D721Med (cell line): ENCODE measurements at places on chromosomes 12 and 14.

DNA sequence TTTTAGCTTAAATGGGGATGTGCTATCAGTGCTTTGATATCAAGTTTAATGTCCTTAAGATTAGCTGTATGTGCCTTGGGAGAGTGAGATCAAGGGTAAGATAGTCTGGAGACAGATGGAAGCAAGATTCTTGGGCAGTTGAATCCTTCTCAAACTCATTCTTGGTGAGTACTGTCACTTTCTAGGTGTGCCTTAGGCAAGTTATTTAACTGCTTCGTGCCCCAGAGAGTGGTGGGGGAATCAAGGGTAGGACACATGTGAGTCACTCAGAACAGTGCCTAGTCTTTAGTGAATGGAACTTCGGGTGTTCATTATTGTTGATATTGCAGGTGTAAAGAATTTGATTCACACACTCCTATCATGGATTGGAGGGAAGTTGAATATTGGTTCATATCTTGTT lies 803.7 kb downstream of the DIO2 start:
- DNase-seq: no peak

DNA sequence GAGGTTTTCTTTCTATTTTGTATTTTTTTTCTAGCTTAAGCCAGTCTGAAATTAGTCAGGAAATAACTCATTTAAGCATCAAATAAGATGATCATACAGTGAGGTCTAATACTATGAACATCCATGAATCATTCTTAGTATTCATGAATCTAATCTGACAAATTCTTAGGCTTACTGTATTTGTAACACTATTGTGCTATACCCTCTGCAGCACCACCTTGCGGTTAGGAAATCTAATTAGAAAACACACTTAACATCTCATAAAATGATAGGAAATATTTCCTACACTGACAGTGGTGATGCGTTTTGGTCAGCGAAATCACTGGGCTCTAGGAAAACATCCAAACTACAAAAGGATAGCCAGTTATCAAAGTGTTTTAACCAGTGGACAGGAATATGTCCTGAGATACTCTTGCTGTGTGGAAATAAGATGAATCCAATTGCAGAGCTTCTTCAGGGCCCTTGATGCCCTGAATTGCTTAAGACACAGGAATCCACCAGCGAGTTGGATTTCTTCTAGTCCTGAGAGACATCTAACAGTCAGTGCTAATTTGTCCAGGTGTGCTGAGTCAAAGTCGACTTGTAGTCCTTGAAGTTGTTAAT lies 109.3 kb upstream of the MYF6 start:
- no peak for DNase-seq

DNA sequence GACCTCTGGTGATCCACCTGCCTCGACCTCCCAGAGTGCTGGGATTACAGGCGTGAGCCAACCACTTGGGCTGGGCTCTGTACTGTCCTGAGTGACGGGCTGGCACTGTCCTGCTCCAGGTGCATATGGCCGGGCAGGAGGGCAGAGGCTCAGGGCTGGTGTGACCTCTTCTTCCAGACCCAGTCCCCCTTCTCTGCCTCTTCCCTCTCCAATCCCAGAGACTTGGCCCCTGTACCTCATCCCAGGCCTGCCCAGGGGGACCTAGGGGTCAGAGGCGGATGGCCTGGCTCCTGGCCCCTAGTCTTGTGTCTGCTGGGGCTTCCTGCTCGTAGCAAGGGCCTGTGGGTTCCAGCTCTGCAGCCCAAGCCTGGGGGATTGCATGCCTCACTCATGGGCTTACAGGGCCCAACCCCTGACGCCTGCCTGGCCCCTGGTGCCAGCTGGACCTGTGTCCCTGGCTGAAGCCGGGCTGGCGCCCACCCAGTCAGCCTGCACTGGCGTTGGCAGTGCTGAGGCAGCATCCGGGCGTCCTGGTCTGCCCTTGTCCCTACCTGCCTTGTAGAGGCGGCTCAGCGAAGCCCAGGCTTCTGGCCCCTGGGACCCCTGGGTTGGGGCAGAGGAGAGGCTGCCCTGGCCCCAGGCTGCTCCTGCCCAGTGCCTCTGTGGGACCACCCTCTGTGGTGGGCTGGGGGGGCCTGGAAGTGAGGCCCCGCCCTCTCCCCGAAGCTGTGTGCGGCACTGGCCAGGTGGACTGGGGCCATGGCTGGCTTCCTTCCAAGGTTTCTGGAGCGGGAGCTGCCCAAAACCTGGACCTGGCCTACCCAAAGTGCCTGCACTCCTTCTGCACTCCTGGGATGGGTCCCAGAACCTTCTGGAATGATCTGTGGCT lies 4.3 kb downstream of the TEDC1 start:
- DNase-seq: no peak

DNA sequence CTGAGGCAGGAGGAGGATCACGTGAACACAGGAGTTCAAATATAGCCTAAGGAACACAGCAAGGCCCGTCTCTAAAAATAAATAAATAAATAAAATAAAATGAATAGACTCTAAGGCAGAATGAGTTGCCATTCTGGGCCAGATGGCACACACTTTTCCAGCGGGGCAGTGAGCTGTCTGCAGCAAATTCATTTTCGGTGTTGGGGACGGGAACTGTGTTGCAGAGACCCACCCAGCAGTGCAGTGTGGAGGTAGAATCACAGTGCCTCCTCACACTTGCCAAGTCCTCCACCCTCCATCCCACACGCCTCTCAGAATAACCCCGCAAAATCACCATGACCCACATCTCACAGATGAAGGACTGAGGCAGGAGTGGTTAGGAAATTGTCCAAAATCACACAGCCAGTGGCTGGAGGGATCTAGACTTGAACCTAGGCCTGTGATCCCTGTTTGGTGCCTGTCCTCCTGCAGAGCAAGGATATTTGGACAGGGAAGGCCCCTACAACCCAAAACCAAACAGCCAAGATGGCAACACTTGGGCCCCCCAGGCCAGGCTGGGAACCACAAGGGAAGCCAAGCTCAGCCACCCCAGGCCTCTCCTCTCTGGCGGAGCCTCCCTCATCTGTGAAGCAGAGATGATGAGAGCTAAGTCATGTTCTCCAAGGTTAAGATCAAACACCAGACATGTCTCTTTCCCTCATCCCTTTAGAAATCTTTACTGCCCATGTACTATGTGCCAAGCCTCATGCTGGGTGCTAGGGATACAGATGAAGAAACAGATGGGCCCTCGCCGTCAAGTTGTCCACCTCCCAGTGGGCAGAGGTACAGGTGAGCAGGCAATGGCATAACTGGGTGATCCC lies 152.7 kb downstream of the DPF3 start:
- DNase-seq: no peak

DNA sequence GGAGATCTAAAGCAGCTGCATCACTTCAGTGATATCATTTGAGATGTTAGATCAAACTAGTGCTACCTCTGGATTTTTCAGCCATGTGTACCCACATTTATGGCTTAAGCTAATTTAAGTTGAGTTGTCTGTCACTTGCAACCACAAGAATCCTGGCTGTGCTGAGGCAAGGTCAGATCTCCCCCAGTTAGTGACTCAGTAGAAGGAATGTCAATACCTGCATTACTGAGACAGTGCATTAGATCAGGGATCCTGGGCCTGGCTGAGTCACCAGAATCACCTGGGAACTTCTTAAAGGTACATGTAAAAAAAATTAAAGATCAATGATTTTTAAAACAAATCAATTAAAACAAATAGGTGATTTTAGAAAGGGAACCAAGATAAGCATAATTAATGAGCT lies 84.6 kb upstream of the GRIN2B start:
- no peak for DNase-seq

GRCh38 chr12:114873656-114874055 lies 189.7 kb upstream of the TBX3 start:
- DNase-seq: no peak

DNA sequence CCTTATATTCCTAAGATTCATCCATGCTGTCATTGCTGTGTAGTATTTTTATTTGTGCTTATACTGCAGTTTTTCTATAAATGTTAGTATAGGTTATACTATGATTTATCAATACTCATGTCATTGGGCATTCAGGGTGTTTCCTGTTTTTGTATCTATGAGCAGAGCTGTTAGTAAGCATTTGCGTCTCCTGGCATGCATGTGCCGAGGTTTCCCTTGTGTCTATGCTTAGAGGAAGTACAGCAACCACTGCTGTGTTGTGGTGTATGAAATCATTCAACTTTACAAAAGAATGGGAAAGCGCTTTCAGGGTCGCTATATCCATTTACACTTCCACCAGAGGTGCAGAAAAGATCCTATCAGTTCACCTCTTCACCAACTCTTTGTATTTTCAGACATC lies 122.7 kb downstream of the RGS6 start:
- DNase-seq: no peak

- no peak for DNase-seq
These were observed 79.0 kb downstream of the FRMD6 start for GRCh38 chr14:51730684-51731083.

DNA sequence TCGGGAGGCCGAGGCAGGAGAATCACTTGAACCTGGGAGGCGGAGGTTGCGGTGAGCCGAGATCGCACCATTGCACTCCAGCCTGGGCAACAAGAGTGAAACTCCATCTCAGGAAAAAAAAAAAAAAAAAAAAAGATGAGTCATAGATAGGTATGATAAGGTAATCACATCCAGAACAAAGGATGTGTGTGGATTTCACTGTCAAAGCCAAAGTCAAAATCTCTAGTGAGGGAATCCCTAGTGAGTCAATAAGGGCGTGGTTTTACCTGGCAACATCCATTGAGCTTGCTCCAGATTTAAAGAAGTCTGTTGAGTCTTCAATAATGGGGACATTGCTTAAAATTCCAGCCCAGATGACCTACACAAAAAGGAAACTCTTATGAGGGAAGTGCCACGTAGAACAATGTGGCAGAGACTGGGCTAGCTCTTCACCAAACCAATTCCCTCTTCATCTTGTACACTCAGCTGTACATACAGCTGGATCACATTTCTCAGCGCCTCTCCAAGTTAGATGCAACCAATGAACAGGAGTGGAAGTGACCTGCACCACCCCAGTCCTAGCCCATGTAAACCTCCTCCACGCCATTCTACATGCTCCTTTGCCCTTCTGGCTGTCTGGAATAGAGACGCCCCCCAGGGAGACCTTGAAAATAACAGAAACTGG lies 23.4 kb downstream of the ALDH1L2 start:
- DNase-seq: no peak

DNA sequence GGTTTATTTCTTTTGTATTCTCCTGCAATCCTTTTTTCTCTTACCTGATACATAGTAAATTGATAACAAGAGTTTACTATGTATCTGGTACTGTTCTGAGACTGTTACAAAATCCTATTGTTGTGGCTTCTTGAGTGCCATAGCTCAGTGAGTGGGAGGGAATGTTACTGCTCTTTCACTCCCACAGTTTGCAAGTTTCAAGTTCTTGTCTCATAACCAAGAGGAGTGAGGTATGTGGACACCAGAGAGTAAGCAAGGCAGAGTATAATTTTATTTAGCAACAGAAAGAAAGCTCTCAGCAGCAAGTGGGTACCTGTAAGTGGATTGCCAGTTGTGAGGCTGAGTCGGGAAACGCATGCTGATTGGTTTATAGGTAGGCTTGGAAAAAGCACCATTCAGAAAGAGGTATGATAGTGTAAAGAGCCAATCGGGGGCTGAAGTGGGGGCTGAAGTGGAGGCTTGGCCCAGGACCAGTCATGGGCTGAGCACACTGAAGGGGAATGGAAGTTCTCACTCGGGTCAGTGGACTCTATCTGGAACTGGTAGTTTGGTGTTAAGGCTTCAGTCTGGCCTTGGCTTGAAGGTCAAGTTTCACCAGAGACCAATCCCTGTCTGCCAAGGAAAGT lies 850.8 kb downstream of the TMTC2 start:
- no peak for DNase-seq

GRCh38 chr14:31229638-31230572 lies 22.3 kb upstream of the HECTD1 start:
- no peak for DNase-seq

DNA sequence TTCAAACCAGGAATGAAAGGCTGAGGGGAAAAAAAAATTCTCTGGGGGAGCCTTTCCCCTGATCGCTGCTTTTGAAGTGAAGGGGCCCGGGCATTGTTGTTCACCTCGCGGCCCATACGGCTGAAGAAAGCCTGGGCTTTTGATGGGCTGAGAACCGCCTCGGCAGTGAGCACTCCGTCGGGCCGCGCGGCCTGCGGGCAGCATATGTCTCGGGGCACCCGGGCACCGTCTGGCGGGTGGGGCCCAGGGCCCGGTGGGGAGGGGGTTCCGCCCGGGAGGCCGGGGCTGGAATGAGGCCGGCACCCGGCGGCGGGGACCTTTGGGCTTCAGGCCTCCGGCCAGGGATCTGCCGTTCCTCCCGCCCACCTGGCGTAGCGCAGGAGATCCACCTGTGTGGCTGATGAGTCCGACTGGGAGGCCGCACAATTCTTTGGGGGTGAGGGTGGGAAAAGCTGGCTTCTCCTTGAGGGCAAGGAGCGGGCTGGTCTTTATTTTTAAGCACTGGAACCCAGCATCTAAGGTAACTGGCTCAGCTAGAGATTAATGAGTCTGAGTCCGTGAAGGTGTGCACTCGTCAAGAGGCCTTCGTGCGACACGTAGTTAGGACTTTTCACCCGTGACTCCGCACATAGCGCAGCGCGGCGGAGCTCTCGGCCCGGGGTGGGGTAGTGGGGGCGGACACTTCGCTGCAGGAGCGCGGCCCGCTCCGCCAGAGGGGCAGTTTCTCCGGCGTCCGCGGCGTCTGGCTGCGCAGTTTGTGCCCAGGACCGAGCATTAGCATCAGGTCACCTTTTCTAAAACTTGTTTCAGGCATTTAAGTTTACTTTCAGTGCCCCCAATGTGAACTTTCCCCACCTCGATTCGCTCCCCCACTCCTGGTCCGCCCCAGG lies 10.6 kb downstream of the FOXA1 start:
- DNase-seq: no peak

DNA sequence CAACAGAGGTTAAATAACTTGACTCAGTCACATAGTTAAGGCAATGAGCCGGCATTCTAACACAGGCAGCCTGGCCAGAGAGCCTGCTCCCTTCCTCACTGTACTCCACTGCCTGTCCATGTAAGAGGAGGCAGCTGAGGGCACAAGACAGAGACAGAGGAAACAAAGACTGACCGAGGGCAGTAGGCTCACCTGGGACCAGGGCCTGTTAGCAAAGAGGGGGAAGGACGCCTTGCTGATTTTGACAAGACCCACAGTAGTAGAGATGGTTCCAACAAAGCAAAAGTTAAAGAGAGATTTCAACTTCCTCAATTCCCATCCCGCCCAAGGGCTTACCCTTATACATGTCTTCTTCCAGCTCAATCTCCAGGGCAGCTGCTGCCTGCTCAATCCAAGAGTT lies 26.5 kb downstream of the OTUB2 start:
- no peak for DNase-seq

GRCh38 chr12:88241862-88242570 lies 99.9 kb downstream of the TMTC3 start:
- no peak for DNase-seq

GRCh38 chr12:22458298-22458937 lies 85.9 kb downstream of the C2CD5 start:
- no peak for DNase-seq

GRCh38 chr14:73851000-73851399 lies 631 bp upstream of the PTGR2 start:
- no peak for DNase-seq
